ENCODE measurements at places on chromosomes 6 and 20.

DNA sequence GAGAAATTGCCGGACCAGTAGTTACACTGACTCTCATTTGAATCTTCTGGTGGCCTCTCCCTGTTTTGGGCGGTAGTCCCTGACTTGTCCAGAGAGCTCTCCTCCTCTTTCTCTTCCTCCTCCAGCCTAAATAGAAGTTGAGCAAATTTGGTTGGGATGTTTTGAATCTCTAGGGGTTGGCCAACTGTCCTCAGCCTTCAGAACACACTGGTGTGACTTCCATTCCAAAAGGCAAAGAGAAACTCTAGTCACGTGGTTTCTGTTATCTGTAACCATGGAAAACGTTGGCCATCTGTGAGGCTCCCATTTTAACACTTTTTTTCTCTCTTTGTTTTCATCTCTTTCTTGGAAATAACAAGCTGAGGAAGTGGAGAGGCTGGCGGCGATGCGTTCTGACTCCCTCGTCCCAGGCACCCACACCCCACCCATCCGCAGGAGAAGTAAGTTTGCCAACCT lies 275.3 kb downstream of the TBC1D7 start:
- H3K4me3 ChIP-seq = no peak overlapping the region
- peaks cover 16% of the 10 kb centered on the region for H3K27me3 ChIP-seq
- H3K36me3 ChIP-seq = no peaks in the 10 kb centered on the region
- no peaks in the 10 kb centered on the region for H3K4me1 ChIP-seq
- DNase-seq = no peak
- H3K27ac ChIP-seq = no peak overlapping the region

- no peak overlapping the region for H3K27ac ChIP-seq
- DNase-seq = no peak
- H3K4me3 ChIP-seq = no peak overlapping the region
- H3K27me3 ChIP-seq = peaks cover 17% of the 10 kb centered on the region
Measured at GRCh38 chr6:90934966-90935365, 348.1 kb upstream of the MAP3K7 start.

- H3K27ac ChIP-seq = no peak overlapping the region
- peaks cover 3% of the 10 kb centered on the region for H3K36me3 ChIP-seq
- no peak for DNase-seq
- H3K4me1 ChIP-seq = peaks cover 37% of the 10 kb centered on the region
Measured at GRCh38 chr6:52532457-52532856, 44.4 kb downstream of the TRAM2 start.

DNA sequence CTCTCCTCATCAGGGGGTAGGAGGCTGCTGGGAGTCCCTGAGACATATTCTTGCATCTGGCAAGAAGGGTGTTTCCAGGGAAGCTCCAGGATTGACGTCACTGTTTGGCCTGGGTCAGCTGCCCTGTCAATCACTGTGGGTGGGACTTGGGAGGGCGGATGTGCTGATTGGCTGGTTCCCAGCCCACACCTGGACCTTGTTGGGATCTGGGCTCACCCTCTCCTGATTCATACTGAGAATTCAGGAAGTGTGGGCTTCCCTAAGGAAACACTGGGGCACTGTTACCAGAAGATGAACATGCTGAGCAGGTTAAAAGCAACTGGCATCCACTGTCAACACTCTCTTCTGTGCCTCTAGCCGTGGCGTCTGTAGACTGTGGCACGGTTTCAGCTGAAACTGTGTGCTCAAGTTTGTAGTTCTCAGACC lies 36.5 kb downstream of the CDH26 start:
- H3K4me3 ChIP-seq = no peak overlapping the region
- H3K36me3 ChIP-seq = no peaks in the 10 kb centered on the region
- H3K27me3 ChIP-seq = no peaks in the 10 kb centered on the region
- H3K4me1 ChIP-seq = no peaks in the 10 kb centered on the region
- H3K27ac ChIP-seq = no peak overlapping the region

GRCh38 chr6:168270274-168271172 lies 49.1 kb downstream of the DACT2 start:
- peaks cover 11% of the 10 kb centered on the region for H3K27me3 ChIP-seq
- no peaks in the 10 kb centered on the region for H3K4me1 ChIP-seq
- H3K4me3 ChIP-seq = no peak overlapping the region
- DNase-seq = no peak

Data from activated T-helper 2 cell treated with anti-CD3 and anti-CD28 coated beads, Interferon-gamma antibody, Interleukin-2, Interleukin-4, amounts not matched to agents 10 μg/mL and 5 μg/mL and 100 μg/mL, durations not matched to agents 14 hours and 24 hours and 36 hours (primary cell).